ENCODE measurements at places on chromosomes 13 and 19. TPM values are rescaled to one million over a fixed set of nuclear protein-coding genes. Genes with fewer than 3 reads are reported as not detected.

Gene ALOX5AP
- 12.3 TPM for total RNA-seq

Gene NLRP11
- not detected for total RNA-seq

Gene IGFL1
- total RNA-seq = not detected

Gene COPE
- 150 TPM for total RNA-seq

Gene VSIG10L
- total RNA-seq = 4.2 TPM

GRCh38 chr19:39497996-39498797 lies 550 bp upstream of the DLL3 start:
- peak; percentile 33 for DNase-seq

- no peak for DNase-seq
Observed at GRCh38 chr13:43273362-43273761, 250.0 kb downstream of the DNAJC15 start.

GRCh38 chr13:30334663-30335386 lies 27.5 kb upstream of the KATNAL1 start:
- no peak for DNase-seq

DNA sequence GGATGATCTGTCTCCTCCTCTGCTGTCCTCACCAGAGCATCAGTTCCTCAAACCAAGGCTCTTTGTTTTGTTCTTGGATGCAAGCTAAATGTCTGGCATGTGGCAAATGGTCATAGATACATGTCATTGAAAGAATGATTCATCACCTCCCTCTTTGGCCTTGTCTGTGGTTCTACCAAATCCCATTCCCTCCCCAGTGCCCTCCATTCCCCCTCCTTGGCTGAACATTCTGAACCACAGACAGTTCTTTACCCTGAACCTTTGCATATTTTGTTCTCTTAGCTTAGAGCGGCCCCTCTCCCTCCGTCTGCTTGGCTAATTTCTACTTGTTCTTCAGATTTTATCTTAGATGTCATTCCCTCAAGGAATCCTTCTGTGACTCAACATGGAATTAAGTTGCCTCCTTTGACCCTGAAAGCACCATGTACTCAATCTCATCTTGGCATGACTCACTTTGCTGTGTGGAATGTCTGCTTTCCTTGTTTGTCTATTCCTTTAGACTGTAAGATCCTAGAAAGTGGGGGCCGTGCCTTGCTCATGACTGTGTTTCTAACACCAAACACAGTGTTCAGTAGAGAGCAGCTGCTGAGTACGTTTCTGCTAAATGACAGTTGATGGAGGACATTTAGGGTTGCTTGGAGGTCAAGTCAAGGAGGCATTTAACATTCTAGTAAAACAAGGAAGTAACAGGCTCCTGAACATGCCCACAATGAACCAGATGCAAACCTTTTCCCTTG lies 8.1 kb downstream of the ALOX5AP start:
- DNase-seq = no peak

DNA sequence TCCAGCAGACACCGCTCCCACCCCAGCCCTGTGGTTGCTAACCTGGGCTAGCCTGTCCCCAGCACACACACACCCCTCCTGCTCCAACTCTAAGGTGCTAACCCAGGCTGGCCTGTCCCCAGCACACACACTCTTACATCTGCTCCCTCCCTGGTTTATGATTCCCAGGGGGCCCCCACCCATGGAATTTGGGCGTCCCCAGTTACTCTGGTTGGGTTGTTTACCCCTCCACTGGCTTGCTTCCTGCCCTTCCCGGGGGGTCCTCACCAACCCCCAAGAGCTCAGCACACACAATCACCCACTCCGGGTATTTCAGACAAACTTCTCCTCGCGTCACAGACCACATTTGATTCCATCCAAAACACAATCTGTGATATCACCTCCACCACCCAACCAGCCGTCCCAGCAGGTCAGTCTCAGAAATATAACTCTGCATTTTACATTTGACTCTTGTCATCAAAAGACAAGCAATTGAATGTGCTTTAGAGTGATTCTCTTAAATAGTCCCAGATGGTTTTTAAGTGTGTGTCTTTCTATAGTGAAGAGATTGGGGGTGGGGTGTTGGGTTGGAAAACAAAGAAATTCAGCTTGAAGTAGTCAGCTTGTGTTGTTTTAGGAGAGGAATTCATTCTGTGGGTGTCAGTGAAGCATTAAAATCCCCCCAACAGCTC lies 20.1 kb downstream of the COL4A2 start:
- DNase-seq = no peak

DNA sequence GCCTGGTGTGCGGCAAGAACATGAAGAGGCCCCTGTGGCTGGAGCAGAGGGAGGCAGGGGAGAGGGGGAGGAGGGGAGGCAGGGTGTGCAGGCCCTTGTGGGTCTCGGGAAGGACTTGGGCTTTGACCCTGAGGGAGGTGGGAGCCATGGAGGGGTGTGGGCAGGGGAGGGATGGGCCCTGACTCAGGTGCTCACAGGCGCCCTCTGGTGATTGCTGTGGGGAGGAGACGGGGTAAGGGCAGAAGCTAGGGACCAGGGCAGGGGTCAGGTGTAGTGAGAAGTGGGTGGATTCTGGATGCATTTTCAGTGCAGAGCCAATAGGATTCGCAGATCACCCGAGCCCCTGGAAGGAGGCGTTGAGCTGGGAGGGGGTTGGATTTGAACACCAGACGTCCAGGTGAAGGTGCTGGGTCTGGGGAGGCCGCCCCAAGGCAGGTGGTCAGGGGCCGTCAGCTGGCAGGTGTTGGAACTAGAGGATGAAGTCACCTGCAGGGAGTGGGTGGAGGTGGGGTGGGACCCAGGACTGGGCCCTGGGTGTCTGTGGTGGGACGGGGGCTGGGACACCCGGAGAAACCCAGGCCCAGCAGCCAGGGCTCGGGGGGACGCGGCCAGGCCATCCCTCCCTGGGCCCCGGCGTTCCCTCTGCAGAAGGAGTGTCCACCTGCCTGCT lies 185.4 kb downstream of the KDM4B start:
- DNase-seq = peak; percentile 41

DNA sequence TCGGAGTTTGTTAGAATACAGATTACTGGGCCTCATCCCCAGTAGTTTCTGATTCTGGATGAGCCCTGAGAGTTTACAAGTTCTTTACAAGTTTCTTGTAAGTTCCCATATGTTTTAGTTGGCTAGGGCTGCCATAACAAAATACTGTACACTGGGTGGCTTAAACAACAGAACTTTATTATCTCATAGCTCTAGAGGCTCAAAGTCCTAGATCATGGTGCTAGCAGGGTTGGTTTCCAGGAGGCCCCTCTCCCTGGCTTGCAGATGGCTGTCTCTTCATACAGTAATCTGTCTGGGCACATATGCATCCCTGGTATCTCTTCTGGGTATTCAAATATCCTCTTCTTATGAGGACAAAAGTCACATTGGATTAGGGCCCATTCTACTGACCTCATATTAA lies 167.2 kb downstream of the KLF5 start:
- no peak for DNase-seq

DNA sequence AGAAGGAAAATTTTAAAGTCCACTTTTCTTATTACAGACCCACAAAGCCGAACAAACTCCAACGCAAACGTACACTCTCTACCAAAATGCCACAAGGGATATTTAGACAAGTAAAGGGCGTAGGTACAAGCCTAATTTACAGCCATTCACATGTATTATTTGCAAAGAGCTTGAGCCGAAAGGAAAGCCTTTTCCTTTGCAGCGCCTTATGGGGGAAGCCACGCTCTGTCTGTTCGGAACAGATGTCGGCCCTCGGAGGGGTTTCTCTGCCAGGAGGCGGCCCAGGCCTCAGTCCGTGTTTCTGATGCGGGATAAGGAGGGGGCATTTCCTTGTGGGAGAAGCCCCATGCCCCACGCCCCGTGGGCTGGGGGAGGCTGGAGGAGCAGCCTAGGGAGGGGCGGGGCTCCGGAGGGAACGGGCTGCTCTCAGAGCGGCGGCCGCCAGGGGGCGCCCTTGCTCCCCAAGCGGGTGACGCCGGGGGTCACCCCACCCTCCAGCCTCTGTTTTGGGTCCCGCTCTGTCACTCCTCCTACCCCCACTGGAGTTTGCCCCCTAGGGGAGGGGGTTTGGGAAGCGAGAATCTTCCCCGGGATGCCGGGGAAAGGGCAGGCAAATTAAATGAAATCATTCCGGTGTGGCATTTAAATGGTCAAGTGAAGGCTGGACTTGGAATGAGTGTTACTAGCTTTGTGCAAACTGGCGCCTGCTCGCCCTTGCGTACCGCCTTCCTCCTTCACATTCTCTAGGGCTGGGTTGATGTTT lies 2.9 kb downstream of the HTR2A start:
- DNase-seq = peak; percentile 46

- no peak for DNase-seq
Observed at GRCh38 chr19:1828279-1829238, 16.5 kb upstream of the ATP8B3 start.

DNA sequence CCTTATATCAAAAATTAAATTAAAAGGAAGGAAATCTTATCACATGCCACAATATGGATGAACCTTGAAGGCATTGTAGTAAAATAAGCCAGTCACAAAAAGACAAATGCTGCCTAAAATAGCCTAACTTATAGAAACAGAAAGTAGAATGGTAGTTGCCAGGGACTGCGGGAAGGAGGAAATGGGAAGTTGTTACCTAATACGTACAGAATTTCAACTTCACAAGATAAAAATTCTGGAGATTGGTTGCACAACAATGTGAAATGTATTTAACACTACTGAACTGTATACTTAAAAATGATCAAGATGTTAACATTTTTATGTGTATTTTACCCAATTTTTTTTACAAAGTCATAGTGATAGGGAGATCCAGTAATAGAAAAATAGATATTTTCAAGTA lies 10.2 kb upstream of the N4BP2L2 start:
- DNase-seq = no peak
